ENCODE measurements at places on chromosomes 1 and 21. TPM values are rescaled to one million over a fixed set of nuclear protein-coding genes. Genes with fewer than 3 reads are reported as not detected.

GRCh38 chr1:173454966-173455524 is 22.1 kb upstream of the PRDX6 start:
- DNase-seq, result no peak

DNA sequence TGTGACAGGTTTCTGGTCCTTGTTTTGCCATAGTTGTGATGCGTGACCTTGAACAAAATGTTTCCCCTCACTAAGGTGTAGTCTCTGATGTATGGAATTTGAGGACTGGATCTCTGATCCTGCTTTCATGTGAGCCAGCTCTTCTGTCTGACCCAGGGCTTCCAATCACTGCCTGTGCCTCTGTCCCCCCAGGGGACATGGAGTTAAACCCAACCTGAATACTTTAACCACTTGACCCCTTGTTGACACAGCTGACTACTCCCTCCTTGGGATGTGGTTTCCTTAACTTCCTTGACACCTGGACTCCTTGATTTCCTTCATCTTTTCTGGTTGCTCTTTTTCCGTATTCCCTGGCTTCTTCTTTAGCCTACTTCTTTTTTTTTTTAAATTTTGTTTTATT is 36.0 kb upstream of the SSBP3 start:
- DNase-seq, result no peak

- no peak for DNase-seq
Measured at GRCh38 chr1:179973198-179974110, 18.8 kb downstream of the CEP350 start.

GRCh38 chr1:32241001-32241763 is 5.8 kb upstream of the FAM167B start:
- DNase-seq, result no peak

DNA sequence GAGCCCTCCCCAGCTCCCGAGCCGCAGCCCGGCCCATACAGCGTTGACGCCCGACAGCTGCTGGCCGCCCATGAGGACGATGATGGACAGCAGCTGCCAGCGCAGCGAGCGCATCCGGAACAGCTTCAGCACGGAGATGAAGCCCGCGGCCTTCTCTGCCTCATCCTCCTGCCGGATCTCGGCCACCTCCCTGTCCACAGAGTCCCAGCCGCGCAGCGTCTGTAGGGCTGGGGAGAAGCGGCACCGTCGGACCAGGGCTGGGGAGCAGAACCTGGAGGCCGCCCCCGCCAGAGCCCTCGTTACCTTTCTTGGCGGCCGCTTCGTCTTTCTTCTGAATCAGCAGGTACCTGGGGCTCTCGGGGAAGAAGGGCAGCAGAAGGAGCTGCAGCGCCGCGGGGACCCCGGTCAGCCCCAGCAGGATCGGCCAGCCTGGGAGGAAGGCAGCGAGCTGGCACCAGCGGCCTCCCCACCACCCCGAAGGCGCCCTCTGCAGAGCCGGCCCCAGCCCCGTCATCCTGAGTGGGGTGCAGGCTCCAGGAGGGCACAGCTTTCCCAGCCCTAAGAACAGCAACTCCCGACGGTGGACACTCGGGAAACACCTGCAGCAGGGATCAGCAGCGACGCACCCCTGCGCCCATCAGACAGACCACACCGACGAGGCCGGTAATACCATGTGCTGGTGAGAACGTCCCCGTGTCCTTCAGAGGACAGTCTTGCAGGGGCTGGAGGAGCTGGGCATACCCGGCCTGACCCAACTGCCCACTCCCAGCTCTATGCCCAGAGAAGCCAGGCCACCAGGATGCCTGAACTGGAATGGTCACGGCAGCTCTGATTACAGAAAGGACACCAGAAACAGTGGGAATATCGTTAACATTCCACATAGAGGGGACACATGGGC is 13.8 kb upstream of the SLC2A7 start:
- DNase-seq, result no peak

The CHIA gene
- not detected for polyA plus RNA-seq

DNA sequence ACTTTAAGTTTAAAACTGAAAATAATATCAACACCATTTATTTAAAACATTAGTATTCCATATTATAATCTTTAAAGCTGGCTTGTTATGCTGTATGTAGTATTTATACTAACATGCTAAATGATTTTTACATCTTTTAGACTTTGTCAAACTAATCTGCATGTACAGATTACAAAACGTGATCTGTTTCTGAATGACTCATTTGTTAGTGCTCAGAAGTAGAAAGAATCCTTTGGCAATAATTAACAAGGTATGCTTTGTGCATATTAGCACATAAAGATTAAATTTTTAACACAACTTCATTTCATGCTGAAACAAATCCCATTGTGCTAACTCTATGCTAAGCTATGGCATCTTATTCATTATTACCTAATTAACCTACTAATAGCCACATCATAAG is 242.4 kb downstream of the BARHL2 start:
- DNase-seq, result no peak

DNA sequence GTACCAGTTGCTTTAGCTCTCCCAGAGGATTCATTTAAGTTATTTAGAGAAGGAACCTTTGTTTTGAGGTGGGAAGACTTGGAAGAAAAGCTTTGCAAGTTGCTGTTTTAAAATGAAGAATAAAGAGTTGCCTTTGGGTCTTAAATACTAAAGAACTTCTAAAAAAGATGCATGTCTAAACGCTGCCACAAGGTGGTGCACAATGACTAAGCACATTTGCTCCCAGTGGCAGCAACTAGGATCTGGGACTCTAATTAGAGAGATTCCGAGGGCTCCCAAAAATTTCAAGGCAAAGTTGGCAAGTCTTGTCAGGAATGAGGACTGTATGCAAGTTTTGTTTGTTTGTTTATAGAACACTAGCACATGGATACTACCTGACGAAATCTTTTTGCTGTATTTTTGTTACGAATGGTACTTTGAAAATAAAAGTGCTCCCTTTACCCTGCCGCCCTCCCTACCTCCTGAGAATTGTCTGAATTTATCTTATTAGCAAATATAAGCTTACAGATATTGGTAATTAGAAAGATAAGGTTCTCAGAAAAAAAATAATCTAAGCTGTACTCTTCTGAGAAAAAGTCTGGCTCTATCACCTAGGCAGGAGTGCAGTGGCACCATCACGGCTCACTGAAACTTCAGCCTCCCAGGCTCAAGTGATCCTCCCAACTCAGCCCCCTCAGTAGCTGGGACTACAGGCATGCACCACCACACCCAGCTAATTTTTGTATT is 121.8 kb downstream of the HFM1 start:
- peak; percentile 43 for DNase-seq

- DNase-seq, result no peak
Measured at GRCh38 chr1:53574621-53575020, 115.4 kb downstream of the DMRTB1 start.

DNA sequence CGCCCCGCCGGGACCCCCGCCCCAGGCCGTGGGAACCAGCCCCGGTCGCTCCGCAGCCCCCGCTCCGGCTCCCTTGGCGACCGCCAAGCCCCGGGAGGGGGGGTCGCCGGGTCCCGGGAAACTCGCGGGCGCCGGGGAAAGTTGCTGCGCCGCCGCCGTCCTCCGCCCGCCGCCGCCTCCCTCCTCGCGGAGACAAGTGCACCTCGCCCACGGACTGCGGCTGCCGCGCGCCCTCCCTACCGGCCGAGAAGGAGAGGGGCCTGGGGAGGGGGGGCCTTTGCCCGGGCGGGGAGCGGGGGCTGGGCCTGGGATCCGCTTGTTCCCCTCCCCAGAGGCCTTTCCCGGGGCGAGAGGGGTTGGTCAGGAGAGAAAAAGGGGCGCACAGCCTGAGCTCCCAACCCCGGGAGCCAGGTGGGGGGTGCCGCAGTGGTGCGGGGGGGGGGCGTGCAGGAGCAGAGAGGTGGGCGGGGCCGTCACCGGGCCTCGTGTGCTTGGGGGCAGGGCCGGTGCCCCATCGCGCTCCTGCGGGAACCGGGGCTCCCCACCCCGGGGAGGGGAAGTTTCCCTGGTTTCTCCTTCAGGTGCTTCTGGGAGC is 592 bp downstream of the AGRN start:
- DNase-seq, result no peak

The OPTC gene
- polyA plus RNA-seq, result not detected

The DDX59 gene
- 17.6 TPM for polyA plus RNA-seq

The C4BPA gene
- polyA plus RNA-seq, result 0.47 TPM

DNA sequence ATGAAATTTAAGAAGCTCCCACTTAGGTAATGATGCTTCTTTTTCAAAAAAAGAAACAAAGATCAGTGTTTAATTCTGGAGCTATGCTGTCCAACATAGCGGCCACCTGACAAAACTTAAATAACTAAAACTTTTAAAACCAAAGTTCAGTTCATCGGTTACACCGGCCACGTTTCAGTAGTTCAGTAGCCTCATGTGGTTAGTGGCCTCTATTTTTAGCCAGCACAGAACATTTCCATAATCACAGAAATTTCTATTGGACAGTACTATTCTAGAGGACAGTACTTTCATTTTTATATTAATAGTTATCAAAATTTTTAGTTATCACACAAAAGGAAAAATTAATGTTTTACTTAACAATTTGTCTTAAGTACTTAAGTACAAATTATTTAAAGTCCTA is 141.0 kb downstream of the USP25 start:
- no peak for DNase-seq

The LHX4 gene
- 1.4 TPM for polyA plus RNA-seq

DNA sequence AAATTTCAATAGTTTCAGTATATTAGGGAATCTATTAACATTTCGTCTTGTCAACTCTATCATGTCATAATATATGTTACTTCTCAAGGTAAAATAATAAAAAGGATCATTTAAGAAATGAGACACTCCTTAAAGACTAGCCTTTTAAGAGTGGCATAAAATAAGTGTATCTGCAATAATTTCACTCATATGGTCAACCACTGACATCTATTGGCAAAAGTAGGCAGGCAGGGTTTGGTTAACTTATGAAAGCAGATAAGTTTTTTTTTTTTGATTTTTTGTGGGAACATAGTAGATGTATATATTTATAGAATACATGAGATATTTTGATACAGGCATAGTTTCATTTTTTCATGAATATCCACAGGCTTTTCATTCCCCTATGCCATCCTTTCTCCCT is 5.5 kb upstream of the RGS21 start:
- peak; percentile 11 for DNase-seq

- DNase-seq, result no peak
Measured at GRCh38 chr1:208213786-208214185, 30.4 kb downstream of the PLXNA2 start.

The FAM177B gene
- polyA plus RNA-seq, result 0.25 TPM

DNA sequence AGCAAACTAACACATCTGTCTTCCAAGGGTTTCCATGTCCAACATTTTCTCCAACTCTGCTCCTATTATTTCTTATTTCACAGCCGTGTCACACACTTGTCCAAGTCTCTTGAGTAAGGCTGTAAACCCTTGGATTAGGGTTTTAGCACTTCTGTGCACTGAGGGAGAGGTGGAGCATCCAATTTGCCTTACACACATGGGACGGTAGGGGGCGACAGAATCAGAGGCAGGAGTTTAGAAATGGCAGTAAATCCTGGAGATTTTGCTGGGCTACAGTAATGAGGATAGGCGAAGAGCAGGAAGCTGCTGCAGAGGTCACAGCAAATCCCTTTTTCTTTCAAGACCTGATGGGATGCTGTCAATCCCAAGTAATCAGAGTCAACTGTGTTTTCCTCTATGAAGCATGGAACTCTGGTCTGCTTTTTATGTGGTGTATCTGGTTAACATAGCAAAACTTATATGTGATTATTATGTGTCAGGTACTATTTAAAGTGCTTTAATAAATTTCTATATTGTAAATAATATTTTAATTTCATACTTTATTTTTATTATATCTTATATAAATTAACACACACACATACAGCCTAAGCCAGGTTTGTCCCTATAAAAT is 15.4 kb upstream of the LCE5A start:
- no peak for DNase-seq

- no peak for DNase-seq
Measured at GRCh38 chr1:216310776-216311175, 112.5 kb downstream of the USH2A start.

DNA sequence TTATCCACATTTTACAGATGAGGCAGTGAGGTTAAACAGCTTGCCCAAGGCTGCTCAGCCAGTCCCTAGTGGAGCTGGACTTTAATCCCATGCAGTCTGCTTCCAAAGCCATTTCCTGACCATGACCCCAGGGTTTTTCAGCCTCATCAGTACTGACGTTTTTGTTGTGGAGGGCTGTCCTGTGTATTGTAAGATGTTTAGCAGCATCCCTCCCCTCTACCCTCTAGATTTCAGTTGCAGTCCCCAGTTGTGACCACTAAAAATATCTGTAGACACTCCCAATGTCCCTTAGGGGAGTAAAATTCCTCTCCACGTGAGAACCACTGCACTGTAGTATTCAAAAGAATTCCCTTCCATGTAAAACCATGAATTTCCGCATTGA is 30.2 kb upstream of the C1orf105 start:
- no peak for DNase-seq

- no peak for DNase-seq
Measured at GRCh38 chr1:58156124-58156468, 390.4 kb downstream of the OMA1 start.

- no peak for DNase-seq
Measured at GRCh38 chr1:95216292-95216990, 17.6 kb upstream of the RWDD3 start.

The PEAR1 gene
- 21.1 TPM for polyA plus RNA-seq

The RC3H1 gene
- 9.5 TPM for polyA plus RNA-seq

The SPRR2F gene
- not detected for polyA plus RNA-seq

DNA sequence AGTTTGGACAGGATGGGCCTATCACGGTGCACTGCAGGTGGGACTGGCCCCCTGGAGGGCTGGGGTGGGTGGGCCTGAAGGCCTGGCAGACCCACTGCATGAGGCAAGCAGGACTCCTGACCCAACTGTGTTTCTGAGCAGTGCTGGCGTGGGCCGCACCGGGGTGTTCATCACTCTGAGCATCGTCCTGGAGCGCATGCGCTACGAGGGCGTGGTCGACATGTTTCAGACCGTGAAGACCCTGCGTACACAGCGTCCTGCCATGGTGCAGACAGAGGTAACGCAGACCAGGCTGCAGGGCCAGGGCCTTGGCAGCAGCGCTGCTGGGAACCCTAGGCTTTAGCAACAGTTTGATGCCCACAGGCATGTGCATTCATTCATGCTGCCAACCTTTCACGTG is 29.0 kb upstream of the KDM4A start:
- DNase-seq, result no peak

The GPR61 gene
- 1.6 TPM for polyA plus RNA-seq

GRCh38 chr1:180178511-180179161 is 24.0 kb downstream of the QSOX1 start:
- no peak for DNase-seq

The OR10J1 gene
- polyA plus RNA-seq, result not detected

The DRAXIN gene
- polyA plus RNA-seq, result 0.37 TPM

DNA sequence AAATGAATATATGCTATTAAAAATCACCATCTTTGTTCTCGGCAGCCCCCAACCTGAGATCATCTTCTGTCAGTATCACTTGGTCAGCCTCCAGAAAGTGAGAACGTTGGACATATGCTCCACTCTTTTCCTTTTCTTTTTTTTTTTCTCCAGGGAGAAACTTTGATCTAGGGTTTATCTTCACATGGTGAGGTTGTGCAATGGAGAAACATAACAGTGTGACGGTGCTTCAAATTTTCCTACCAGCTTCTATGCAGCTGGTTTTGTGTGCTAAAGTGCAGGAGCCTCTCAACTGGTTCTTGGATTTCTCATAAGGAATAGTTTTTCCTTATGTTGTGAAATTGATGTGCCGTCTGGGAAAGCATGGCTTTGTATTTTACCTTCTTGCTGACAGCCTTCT is 1202.9 kb downstream of the NCAM2 start:
- DNase-seq, result peak; percentile 31
